ENCODE measurements at places on chromosomes 16 and 17. TPM values are rescaled to one million over a fixed set of nuclear protein-coding genes. Genes with fewer than 3 reads are reported as not detected.

DNA sequence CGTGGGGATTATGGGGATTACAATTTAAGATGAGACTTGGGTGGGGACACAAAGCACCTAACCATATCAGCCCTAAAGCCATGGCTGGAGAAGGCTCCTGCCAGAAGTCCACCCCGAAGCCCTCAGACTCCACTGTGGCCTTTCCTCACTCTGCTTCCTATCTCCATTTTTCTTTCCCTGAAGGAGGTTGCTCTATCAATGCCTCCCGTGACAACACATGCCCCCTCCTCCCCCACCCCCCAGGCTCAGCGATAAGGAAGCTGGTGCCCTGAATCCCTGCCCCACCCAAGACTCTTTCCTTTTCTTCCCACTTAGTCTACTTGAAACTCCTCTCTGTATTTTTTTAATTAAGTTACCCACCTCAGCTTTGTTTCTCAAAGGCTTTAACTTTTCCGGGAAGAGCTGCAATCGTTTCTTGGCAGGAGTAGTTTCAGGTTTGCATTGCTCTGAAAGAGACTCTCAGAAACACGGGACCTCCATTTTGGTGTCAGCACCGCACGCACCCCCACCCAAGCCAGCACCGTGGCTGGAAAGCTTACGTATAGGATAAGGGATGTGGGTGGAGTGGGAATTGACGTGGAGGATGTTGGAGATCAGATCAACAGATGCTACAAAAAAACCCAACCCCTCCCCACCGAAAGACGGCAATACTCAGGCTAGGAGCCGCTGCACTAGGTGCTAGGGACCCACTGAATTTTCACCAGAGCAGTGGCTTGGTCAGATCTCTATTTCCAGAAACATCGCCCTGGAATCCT lies 15.2 kb upstream of the CA4 start:
- no peak for DNase-seq

Gene NPIPA7
- not detected for polyA plus RNA-seq

DNA sequence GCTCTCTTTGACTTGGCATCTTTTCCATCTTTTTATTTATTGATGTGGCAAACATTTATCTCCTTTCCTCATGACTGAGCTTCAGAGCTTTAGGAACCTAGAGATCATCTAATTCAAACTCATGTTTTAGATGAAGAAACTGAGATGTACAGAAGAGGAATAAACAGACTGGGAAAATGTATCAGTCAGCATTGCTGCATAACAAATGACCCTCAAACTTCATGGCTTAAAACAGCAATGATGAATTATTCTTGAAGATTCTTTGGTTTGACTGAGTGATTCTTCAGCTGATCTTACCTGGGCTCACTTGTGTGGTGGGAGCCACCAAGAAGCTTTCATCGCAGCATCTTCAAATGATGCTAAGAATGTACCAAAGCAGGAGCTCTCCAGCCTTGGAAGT lies 44.0 kb upstream of the IRF8 start:
- no peak for DNase-seq

Gene ACOX1
- polyA plus RNA-seq, result 19.0 TPM

DNA sequence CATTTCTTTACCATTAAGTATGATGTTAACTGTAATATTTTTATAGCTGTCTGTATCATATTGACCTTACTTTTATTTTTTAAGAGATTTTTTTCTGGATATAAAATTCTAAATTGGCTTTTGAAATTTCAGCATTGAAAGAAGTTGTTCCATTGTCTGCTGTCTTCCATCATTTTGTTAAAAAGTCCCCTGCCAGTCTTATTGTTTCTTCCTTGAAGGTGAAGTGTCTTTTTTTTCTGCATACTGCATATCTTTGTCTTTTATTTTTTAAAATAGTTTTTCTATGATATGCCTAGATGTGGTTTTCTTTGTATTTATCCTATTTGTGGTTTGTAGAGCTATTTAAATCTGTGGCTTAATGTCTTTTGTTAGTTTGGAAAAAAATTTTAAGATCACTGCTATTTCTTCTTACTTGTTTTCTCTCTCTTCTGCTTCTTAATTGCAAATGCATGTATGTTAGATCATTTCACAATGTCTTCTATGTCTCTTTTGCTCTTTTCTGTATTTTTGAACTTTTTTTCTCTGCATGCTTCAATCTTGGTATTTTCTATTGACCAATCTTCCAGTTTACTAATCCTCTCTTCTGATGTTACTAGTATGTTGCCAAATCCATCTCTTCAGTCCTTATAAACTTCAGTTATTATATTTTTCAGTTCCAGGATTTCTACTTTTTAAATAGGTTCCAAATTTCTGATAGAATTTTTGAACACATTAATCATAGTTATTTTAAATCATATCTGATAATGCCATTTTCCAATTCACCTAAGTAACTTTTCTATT lies 20.2 kb downstream of the IL21R start:
- no peak for DNase-seq

DNA sequence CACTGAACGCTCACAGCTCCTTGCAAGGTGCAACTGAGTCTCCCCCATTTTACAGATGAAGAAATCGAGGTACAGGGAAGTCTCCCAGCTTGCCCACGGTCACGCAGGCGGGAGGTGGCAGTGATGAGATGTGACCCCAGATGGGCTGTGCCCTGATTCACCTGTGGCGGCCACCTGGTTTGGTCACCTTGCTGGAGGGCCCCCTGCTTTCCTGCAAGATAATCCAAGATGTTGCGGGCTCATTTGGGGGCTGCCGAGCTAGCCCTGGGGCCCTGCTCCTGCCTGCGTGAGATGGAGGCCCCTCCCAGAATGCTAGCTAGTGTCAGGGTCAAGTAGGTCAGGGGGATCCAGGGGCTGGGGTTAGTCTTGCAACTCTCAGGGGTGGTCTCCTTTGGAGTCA lies 59.6 kb upstream of the IL34 start:
- DNase-seq, result no peak

DNA sequence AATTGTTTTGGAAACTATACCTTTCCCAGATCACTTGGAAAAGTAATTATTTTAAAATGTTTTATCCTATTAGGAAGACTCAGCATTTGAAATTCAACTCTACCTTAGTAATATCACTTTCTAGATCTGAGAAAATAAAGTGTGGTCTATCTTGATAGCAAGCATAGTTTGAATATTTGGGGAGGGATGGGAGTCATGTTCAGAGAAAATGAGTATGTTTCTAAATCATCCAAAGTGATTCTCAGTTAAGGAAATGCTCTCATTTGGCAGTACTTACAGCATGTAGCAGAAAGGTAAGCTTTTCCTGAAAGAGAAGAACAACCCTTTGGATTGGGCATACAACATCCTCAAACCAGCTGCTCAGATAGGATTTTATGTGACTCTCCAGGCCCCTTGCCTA lies 6.9 kb downstream of the C17orf75 start:
- no peak for DNase-seq

Gene XAF1
- polyA plus RNA-seq, result not detected

Gene ADAP2
- 14.5 TPM for polyA plus RNA-seq

Gene HSD3B7
- not detected for polyA plus RNA-seq

DNA sequence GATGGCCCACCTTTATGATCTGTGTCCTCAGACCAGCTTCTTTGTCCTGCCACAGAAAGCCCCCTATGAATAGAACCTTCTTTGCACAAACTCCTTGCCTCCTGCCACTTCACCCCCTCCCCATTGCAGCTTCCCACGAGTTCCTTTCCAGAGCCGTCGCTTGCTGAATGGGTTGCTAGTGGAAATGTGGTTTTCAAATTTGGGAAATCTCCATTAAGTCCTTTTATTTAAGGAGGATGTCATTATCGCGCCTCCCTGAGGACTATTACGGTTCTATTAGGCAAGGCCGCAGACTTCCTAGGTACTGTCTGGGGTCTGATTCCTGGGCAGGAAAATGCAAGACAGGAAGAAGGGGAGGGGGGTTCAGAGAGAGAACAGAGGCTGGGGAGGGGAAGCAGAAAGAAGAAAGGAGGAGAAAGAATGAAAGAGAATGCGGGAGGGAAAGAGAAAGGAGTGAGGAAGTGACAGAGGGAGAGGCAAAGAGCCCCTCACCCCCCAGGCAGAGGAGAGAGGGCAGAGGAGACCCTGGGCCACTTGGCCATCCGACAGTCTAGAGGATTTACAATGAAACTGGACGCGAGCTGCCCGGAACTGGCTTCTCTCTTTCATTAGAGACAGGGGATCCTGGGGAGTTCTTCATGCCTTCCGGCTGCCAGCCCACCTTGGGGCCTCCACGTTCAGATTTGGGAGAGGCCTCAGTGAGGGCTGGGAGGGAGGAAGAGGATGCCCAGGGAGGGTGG lies 31.7 kb upstream of the ETV4 start:
- no peak for DNase-seq

Gene ZFHX3
- 9.8 TPM for polyA plus RNA-seq

Gene FOXO3B
- polyA plus RNA-seq, result 2.4 TPM

GRCh38 chr17:20206591-20206990 lies 197.4 kb downstream of the SPECC1 start:
- DNase-seq, result no peak

DNA sequence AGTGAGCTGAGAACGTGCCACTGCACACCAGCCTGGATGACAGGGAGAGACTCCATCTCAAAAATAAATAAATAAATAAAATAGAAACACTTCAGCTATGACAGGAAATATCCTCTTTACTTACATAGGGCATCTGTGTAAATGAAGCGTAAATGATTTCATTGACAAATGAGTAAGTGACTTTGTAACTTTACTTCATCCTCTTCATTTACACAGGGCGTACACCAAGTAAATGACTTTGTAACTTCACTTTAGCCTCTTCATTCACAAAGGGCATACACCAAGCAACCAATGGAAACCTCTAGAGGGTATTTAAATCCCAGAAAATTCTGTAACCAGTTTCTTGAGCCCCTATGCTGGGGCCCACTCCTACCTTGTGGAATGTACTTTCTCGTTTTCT lies 16.2 kb upstream of the KLHDC4 start:
- no peak for DNase-seq

GRCh38 chr17:21146362-21147015 lies 19.7 kb downstream of the DHRS7B start:
- DNase-seq, result no peak

DNA sequence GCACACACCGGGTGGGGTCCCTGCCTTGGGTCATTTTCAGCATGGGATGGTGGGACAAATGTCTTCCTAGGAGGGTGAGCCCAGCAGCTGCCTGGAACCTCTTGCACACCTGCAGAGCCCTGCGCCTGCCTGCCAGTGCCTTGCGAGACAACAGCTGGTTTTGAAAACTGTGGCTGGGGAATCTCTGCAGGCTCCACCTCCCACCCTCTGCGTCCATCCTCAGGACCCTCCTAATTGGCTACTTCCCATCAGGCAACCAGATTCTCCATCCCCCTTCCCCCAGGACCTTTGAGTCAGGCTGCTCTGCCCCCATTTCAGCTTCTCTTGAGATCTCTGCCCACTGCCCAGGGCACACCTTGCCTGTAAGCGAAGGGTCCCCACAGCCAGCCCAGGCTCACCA lies 26.6 kb downstream of the PEMT start:
- no peak for DNase-seq

Measured in muscle of arm (tissue), 14 donors.